Suppressor macrophage (primary cell): ENCODE measurements at places on chromosomes 2 and 18.

GRCh38 chr2:11122380-11122779, 32.9 kb upstream of the SLC66A3 start:
- no peak for DNase-seq

DNA sequence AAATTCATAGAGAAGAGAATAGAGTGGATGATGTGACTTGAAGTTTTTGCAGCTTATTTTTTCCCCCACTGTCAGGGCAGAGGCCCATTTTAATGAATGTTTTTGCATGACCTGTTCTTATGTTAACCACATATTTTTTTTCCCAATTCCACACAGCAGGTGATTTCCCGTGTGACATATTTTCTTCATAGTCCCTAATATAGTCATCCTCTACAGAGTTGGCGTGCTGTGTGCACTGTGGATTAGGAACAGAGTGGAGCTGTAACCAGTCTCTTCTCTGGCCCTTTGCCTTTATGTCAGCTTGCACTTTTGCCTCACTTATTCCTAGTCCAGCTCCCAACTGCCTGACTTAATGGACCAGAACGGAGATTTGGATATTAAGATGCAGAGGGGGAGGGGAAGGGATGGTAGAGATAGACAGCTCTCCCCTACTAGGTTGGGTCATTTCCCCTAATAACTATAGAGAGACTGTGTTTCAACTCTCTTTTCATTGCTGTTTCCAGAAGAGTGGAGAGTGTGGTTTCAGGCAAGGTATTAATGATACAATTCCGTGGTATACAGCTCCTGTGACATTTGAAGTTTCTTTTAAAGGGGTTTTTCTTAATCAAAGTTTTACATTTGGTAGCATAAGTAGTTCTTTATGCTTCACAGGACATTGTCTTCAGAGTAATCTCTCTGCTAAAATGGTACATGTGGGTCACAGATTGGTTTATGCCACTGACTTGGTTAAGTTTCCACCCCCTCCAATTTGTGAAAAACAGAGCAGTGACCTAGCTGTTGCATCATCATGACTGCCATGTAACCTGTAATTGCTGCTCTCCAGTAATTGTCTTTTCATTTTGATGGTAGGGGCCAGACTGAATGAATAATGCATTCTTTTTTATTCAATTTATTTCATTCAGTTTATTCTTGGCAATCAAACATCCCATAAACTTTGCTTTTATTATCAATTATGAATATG, 161.3 kb downstream of the HAUS1 start:
- no peak for DNase-seq

GRCh38 chr2:55926246-55926645, 2.7 kb upstream of the EFEMP1 start:
- no peak for DNase-seq

GRCh38 chr2:27058210-27058609, 6.7 kb downstream of the AGBL5 start:
- DNase-seq = no peak

- DNase-seq = no peak
Measured at GRCh38 chr2:7029291-7030059, 112.3 kb downstream of the RNF144A start.

GRCh38 chr2:189581354-189582139, 961 bp upstream of the SLC40A1 start:
- DNase-seq = no peak

- no peak for DNase-seq
Measured at GRCh38 chr2:129892360-129892759, 87.1 kb upstream of the RAB6C start.

DNA sequence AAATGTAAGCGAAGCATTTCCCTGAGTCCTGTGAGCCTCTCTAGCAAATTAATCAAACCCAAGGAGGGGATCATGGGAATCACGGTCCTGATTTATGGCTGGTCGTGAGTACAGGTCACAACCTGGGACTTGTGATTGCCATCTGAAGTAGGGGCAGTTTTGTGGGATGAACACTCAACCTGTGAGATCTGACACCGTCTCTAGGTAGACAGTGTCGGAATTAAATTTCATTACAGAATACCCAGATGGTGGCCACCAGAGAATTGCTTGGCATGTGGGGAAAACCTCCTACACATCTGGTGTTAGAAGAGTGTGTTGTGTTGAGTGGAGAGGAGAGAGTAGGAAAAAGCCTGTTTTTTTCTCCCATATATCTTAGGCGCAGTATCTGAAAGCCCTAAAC, 12.5 kb downstream of the CAPN14 start:
- DNase-seq = no peak

DNA sequence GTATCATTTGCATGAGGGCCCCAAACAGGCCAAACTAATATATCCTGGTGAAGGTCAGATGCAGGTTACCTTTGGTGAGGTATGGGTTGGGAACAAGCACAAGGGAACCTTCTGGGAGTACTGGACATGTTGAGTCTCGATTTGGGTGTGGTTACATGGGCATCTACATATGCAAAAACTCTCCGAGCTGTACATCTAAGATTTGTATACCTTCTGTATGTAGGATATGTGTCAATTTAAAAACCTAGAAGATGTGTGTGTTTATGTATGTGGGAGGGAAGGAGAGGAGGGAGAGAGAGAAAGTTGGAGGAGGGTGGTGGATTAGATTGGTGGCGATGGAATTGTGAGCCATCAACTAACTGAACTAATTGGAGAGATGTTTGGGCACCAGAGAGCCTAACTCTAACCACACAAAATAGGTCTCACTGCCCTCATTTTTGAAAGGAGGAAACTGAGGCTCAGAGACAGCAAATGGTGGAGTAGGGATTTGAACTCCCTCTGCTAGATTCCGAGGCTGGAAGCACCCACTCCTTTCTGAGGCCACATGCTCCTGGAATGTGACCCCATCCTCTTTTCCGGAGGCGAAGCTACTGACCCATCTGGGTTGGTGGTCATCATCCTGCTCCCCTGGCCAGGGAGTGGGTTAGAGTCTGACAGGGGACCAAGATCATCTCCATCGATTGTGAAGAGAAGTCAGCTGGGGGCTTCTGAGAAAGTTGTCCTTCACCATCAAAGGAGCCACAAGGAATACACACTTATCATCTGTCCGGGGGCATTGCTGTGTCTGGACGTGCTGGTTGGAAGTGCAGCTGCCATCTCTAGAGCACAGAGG, 107.3 kb upstream of the MYCN start:
- no peak for DNase-seq

- peak; percentile 46 for DNase-seq
Measured at GRCh38 chr2:135742325-135742757, 686 bp downstream of the UBXN4 start.

DNA sequence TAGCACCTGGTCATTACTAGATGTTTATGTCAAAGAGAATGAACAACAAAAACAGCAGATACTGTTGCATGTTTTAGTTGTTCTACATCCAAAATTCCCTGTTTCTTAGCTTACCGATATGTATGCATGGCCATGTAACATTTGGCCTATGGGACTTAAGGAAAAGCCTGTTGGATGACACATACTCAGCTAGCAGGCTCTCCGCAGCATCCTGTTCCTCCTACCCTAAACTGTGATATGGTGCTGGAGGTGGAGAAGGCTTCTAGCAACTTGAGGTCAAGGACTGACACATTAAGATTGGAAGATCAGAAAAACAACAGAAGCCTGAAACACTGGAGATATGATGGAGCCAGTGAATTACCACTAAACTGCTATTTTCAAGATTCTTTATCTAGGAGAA, 537.8 kb downstream of the LRRTM4 start:
- no peak for DNase-seq

- DNase-seq = peak; percentile 3
Measured at GRCh38 chr18:22872900-22873537, 60.1 kb upstream of the RBBP8 start.

DNA sequence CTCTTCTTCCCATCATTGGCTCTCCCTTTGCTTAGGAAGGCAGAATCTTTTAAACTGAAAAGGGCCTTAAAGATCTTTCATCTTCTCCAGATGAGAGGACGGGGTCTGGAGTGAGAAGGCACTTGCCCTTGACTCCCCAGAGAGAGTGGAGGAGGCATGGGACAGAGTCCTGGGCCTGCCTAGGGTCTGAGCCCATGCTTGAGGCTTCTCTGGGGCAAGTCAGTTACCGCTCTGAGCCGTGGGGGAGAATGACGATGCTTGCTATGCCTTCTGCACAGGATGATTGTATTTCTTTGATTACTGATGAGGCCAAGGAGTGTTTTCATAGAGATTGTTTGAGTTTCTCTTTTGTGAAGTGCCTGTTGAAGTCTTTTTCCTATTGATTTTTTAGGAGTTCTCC, 921 bp downstream of the PLB1 start:
- no peak for DNase-seq

GRCh38 chr2:37984589-37984988, 59.5 kb downstream of the RMDN2 start:
- peak; percentile 57 for DNase-seq

DNA sequence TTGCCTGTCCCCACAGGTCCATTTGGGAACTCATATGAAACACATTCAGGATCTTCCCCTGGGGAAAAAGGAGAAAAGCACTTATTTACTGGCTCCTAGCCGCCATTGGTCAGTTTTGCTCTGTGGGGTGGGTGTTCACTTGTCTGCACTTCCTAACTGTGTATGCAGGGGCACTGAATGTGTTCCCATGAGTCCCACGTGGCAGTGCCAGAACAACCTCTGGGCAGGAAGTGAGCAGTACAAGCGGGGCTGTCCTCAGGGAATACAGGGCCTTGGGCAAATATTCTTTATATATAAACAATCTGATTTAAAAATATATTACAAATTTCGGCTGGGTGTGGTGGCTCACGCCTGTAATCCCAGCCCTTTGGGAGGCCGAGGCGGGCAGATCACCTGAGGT, 21.8 kb upstream of the CTIF start:
- no peak for DNase-seq

DNA sequence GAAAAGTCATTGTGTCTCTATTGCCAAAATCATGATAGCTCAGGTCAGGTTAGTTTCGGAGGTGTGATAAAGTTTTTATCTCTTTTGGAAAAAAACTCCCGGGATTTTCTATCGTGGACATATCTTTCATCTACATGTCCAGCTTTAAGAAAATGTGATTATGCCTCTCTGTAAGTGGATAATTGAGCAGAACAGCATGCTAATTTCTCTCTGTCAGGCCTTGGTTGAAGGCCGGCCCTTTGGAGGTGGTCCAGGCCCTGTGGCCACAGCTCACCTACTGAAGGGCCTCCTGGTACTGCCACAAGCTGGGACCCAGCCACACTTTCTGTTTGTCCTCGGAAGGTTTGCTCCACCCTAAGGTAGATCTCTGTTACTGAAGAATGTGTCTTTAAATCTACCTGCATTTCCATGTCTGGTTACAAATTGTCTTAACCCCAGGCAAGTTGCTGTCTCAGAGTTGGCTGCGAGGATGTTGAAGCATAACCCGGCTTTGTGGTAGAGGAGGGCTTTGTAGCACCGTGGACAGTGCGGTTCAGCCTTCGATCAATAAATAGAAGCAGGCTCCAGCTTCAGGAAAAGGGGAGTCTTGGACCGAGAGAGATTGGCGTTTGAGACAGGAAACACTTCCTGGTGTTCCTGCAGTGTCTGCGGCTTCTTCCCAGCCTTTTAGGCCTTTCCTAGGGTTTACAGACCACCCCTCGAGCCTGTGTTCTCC, 25.5 kb downstream of the TCF7L1 start:
- no peak for DNase-seq

DNA sequence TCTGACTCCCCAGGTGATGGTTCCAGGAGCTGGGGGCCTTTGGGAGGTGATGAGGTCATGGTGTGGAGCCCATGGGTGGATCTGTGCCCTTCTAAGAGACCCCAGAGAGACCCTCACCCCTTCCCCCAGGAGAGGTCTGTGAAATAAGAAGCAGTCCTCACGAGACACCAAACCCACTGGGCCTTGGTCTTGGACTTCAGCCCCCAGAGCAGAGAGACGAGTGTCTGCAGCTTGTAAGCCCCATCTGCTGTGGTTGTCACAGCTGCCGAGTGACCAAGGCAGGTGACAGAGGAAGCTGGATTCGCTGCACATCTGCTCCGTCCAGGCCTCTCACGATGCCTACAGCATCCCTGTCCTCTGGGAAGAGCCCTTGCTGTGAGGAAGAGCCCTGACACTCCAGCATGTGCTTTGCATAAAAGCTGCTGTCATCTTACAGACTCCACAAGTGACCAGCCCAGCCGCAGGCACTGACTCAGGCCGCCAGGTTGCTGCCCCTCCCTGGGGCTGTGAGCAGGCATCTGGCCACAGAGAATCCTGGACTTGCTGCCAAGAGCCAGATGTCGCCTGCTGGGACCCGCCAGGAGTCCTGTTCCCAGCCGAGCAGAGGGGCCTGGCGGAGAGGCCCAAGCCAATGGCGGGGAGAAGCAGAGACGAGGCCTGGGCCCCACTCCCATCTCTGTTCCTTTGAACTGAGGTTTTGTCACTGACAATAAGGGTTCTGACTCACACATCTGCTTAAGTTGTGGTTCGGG, 150.8 kb downstream of the PXDN start:
- DNase-seq = no peak

GRCh38 chr18:31230495-31230894, 67.8 kb upstream of the DSC1 start:
- no peak for DNase-seq

DNA sequence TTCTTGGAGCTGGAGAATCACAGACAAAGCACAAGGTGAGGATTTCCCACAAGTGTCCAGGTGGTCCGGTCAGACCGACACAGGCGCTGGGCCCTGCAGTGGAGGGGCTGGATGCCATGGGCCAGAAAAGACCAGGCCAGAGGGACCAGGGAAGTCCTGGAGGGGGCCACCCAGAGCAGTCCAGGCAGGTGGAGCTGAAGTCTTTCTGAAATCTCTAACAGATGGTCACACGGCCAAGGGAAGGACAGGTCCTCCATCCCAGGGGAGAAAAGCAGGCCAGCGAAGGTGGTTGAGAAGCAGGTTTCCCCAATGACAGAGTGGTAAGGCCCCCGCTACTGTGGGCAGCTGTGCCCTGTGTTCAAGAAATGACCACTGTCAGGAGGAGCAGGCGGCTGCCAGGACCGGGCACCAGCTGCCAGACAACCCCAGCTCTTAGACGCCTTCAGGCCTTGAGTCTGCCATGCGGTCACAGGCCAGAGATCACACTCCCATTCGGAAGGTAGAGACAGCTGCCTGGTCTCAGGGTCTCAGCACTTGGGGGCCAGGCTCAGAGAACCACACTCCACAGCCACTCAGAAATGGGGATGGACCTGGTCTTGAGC, 25.9 kb downstream of the HS1BP3 start:
- no peak for DNase-seq

- DNase-seq = peak; percentile 16
Measured at GRCh38 chr2:86249579-86250391, 50.5 kb downstream of the MRPL35 start.

GRCh38 chr18:71403501-71403900, 1114.7 kb downstream of the SOCS6 start:
- no peak for DNase-seq

DNA sequence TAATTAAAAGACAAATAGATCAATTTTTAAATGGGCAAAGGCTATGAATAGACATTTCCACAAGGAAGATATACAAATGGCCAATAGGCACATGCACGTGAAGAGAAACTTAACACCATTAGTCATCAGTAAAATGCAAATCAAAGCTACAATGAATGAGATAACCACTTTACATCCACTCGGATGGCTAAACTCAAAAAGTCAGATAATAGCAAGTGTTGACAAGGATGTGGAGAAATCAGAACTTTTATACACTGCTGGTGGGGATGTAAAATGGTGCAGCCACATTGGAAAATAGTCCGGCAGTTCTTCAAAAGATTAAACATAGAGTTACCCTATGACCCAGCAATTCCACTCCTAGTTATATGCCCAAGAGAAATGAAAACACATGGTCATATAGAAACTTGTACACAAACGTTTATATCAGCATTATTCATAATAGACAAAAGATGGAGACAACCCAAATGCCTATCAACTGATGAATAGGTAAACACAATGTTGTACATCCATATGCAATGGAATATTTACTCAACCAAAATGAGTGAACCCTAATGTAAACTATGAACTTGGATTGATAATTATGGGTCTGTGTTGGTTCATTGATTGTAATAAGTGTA, 51.1 kb downstream of the SMAD7 start:
- DNase-seq = no peak
